ENCODE measurements at places on chromosomes 12 and 14.

- peak; percentile 81 for DNase-seq
These were observed 13.0 kb downstream of the FGD6 start for GRCh38 chr12:95204141-95204866.

- DNase-seq: peak; percentile 40
These were observed at the start of gene ARHGEF40 for GRCh38 chr14:21070083-21070609. Gene ARHGEF40 (plus strand): TSS chr14:21070304. CDS start chr14:21070397, 93 bp downstream.

DNA sequence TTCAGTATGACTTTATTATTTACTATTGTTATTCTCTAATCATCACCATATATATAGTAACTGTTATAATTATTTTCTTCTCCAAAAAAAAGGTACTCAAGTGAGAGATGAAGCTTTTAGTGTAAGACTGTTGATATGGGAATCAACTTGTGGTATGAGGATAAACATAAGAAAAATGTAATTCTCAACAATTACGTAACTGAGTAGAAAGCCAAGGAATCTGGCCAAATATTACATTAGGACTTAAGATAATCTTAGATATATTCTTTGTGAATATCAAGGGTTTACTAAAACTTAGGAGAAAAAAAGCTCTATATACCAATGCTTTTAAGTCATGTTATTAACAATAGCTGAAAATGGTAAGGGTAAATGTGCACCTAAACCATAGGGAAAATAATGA lies 13.3 kb downstream of the SENP1 start:
- DNase-seq: peak; percentile 65

GRCh38 chr12:49622501-49623141 lies 740 bp upstream of the PRPF40B start:
- no peak for DNase-seq

Data from fibroblast of the aortic adventitia (primary cell).